ENCODE measurements at places on chromosomes 12 and 14.

- no peak for DNase-seq
Measured at GRCh38 chr12:28014196-28014595, 41.7 kb upstream of the PTHLH start.

- DNase-seq, result no peak
Measured at GRCh38 chr12:59675461-59675860, 79.6 kb downstream of the SLC16A7 start.

- DNase-seq, result no peak
Measured at GRCh38 chr12:129193263-129193871, 340.1 kb downstream of the GLT1D1 start.

DNA sequence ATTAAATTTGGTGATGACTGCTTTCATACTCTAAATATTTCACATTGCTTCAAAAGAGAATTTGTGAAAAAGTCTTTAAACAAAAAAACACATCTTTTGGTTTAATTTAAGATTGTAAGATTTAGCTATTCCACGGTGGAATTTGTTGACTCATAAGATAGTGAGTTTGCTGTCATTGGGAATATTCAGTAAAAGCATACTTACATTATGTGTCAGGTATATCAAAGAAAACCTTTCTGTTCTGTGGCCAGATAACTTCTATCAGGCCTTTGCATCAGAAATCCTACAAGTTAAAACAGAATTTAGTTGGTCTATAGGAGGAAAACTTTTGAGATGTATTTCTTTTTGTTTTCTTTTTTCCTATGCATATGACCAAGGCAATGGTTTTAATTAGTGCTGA lies 148.8 kb upstream of the E2F7 start:
- DNase-seq, result peak; percentile 56

- no peak for DNase-seq
Measured at GRCh38 chr12:26701604-26702215, 131.3 kb downstream of the ITPR2 start.

- no peak for DNase-seq
Measured at GRCh38 chr12:81340910-81341309, 263.0 kb downstream of the ACSS3 start.

DNA sequence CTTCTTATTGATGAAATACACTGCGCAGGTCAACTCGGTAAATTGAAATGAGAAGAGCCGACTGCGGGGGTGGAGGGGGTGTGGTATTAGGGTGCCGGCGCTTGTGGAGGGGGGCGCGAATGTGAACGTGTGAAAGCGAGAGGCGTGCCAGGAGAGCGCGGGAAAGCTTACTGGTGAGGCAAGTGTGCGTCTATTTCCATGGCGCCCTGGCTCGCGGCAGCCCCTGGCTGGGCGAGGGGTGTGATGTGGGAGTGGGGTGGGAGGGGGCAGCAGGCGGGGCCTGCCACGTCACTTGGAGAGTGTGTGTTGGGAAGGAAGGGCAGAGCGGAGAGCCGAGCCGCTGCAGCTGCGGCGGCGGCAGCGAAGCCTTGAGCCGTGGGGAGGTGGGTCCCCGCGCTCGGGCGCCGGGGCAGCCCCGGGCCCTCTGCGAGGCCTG lies 88.8 kb downstream of the GALNT8 start:
- DNase-seq, result no peak

Data from HS-5 (cell line).